NCI-H1105 (cell line): ENCODE measurements at places on chromosomes 3 and 15.

DNA sequence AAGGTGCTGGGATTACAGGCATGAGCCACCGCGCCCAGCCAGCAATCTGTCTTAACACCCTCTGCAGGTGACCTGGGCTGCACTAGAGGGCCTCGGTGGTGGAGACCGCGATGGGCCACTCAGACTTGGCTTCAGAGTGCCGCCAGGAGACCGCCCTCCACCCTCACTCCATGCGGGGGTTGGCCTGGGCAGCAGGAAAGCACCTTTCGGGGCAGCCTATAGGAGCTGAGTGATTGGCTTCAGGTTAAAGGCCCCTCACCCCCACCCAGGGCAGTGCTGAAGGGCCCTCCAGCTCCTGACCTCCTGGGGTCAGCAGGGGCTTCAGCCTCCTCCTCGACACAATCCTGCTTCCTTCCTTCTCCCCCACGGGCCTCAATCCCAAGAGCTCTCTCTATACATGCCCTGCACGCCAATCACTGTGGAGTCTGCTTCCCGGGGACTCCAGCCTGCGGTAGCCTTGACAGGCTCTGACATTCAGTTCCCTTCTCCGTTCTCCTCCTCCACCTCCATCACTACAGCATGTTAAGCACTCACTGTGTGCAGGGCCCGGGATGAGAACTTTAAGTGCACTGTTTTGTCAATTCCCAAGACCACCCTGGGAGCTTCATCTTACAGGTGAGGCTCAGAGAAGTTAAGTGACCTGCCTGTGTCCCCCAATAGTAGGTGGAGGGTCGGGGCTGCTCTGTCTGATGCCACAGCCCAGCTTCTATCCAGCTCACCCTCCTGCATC is 225.3 kb downstream of the XXYLT1 start:
- DNase-seq = no peak

DNA sequence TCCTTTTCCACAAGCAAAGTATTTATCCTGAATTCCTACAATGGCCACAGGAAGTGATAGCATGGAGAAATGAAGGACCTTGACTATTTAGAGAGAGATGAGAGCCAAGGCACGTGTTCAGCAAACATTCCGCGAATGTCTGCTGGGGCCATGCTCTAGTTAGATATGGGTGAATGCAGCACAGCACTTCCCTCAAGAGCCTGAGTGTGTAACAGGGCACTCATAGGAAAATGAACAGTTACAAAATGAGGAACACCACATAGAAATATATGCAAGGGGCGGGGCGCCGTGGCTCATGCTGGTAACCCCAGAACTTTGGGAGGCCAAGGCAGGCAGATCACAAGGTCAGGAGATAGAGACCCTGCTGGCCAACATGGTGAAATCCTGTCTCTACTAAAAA is 406.9 kb downstream of the NR2F2 start:
- DNase-seq = no peak

- no peak for DNase-seq
Measured at GRCh38 chr15:93042211-93042610, 46.8 kb downstream of the RGMA start.

DNA sequence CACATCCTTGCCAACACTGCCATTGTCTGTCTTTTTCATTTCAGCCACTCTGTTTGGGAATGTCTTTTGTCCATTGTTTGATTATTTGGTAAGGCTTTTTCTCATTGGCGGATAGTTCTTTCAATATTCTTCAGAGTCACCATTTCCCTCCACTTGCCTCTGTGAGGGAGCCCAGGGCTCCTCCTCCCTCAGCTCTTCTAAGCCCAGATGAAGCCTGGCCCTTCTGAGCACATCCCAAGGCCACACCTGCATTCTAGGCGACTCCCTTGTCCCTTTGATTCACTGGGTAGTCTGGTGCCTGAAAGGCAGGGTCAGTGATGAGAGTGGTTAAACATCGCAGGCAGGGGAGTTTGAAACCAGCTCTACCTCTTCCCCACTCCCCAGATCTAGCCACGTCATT is 12.4 kb upstream of the LTF start:
- DNase-seq = no peak

DNA sequence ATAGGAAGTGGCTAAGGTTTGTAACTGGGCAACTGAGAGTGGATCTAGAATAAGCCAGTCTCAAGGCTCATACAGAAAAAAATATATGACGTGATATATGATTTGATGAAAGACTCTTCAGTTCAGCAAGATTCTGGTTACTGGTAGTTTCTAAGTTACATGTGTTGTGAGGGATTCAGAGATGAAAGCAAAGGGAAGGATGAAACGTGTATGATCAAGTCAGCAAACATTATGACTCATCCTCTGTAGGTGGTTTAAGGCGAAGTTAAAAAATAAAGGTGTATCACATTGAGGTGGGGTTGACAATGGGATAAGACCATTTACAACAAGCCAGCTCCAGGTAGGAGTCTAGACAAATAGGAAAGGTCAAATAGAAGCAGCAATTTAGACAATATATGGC is 16.2 kb downstream of the TERC start:
- DNase-seq = no peak

GRCh38 chr3:53613125-53613524 is 118.7 kb downstream of the CACNA1D start:
- DNase-seq = no peak

- DNase-seq = peak; percentile 51
Measured at GRCh38 chr3:5052247-5052646, 69.8 kb upstream of the ARL8B start.

GRCh38 chr3:141218162-141218835 is 13.3 kb upstream of the PXYLP1 start:
- DNase-seq = no peak

GRCh38 chr3:197024881-197025735 is 4.5 kb downstream of the MELTF start:
- no peak for DNase-seq

- no peak for DNase-seq
Measured at GRCh38 chr15:37934340-37934739, at the start of gene TMCO5A. TMCO5A (plus strand) TSS chr15:37934640; CDS start chr15:37936324, 1,684 bp downstream.

GRCh38 chr15:92714077-92714476 is 58.5 kb upstream of the FAM174B start:
- DNase-seq = no peak

DNA sequence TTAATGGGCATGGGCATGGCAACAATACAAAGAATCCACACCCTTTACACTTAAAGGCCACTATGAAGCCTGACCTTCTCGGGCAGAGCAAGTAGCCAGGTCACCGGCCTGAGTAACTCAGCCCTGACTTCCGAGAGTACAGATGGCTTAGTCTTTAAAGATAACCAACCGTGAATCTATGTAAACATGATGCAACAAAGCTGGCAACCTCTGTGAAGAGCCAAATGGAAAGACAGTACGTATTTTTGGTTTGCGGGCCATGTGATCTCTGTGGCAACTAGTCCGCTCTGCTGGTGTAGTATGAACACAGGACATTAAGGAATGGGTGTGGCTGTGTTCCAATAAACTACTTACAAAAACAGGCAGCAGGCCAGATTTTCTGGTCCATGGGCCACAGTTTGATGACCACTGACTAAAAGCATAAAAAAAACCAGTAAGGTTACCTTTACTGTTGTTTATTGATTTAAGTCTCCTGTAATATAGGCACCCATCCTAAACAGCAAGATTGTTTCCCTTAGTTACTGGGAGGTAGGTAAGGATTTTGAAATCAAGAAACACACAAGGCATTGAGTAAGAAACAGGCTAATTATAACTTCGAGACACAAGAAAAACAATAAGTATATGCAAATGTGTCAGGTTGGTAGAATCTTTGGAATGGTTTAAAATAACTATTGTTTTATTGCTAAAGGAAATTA is 14.5 kb downstream of the RIOX2 start:
- no peak for DNase-seq

DNA sequence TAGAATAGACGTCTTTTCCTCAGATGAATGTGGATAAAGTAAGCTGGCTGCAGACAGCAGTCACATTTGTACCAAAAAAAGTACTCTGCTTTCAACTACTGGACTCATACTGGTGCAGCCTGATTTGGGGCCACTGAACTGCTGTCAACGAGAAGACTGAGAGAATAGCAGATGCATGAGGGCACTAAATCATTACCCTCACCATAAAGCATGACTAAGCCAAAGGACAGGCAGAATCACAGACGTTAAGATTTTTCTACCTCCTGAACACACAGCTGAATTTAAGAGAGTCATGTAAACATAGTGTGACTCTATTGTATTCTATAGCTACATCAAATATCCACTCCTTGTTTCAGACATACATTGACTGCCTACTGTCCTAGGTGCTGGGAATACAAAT is 67.8 kb upstream of the CDAN1 start:
- DNase-seq = no peak

DNA sequence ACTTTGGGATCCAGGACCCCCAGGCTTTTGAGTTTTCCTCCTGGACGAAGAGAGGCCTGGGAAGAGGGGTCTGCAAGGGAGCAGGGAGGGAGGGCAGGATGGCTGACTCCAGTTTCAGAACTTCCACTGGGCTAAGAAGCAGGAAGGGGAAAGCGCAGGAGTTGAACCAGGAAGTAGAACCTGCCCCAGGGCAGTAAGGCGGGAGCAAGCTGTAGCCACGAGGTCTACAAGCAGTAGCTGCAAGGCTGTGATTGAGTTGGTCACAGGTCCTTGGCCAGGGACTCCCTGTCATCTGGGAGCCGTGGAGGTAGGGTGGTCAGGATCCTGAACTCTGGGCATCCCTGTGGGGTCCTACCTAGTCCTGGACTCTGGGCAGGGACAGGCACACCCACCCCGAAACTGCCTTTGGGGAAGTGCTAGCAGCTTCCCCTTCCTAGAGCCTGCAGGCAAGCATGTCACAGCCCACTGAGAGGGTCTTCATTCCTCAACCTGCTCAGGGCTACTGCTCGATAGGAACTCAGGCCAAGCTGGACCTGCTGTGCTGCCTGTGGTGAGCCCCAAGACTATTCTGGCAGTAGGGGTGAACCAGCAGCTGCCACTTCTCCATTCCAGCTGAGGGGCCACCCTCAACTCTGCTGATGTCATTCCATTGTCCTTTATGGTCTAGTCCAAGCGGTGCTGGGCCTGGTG is 5.8 kb upstream of the GNAI2 start:
- no peak for DNase-seq

DNA sequence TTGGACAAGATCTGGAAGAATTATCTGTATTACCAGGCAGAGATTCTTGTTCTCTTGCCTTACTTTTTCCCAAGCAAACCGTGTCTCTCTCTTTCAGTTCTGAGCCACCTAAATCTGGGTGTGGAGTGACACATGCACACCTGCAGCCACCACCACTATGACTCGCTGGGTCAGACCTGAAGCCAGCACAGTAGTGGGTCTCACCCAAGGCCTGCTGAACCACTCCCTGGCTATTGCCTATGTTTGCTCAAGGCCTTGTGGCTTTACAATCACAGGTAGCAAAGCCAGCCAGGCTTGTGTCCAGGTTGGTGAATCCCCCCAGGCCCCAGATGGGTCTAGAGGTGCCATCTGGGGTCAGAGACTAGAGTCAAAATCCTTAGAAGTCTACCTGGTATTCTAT is 28.7 kb upstream of the COPB2 start:
- no peak for DNase-seq
